ENCODE measurements at places on chromosomes 12 and 14. TPM values are rescaled to one million over a fixed set of nuclear protein-coding genes. Genes with fewer than 3 reads are reported as not detected.

Gene PITPNM2
- total RNA-seq: 12.9 TPM

Gene GPRC5D
- not detected for total RNA-seq

Gene CELA1
- 0.16 TPM for total RNA-seq

Gene POTEG
- not detected for total RNA-seq

Gene DAO
- total RNA-seq: not detected

Gene TAS2R30
- total RNA-seq: 3.8 TPM

Gene PIANP
- total RNA-seq: not detected

Gene TSPAN11
- not detected for total RNA-seq

Gene BHLHE41
- total RNA-seq: not detected

Gene CD69
- 86.5 TPM for total RNA-seq

Gene VWF
- total RNA-seq: 0.02 TPM

Gene CEBPE
- not detected for total RNA-seq

Gene KRT2
- 0.09 TPM for total RNA-seq

Gene BCL2L2
- total RNA-seq: 8.5 TPM

Gene DNAJC22
- total RNA-seq: 0.11 TPM

Gene SLC10A1
- not detected for total RNA-seq

Gene KCNK13
- total RNA-seq: 0.09 TPM

Gene FBXL14
- 22.2 TPM for total RNA-seq

Gene KCNJ8
- total RNA-seq: not detected

Gene GLT8D2
- 0.16 TPM for total RNA-seq

Gene CYP46A1
- 0.07 TPM for total RNA-seq

Gene RPGRIP1
- not detected for total RNA-seq

Gene LRCOL1
- total RNA-seq: not detected

Gene KLRG1
- 3.5 TPM for total RNA-seq

Gene NID2
- total RNA-seq: 0.82 TPM

Gene TAS2R46
- total RNA-seq: 1.9 TPM

Gene PLEK2
- total RNA-seq: 0.18 TPM

Gene GLRX5
- total RNA-seq: 37.3 TPM

Gene CLEC2A
- not detected for total RNA-seq

Gene EFS
- total RNA-seq: not detected

Gene KRT82
- total RNA-seq: not detected

Gene RTN1
- not detected for total RNA-seq

Gene RNF41
- total RNA-seq: 32.7 TPM

Gene FAM186B
- not detected for total RNA-seq

Gene LRRC10
- not detected for total RNA-seq

Gene KANSL2
- 42.0 TPM for total RNA-seq

Gene CLEC9A
- not detected for total RNA-seq

Gene SLCO1C1
- not detected for total RNA-seq

Gene CLEC6A
- total RNA-seq: not detected

Gene SPTB
- total RNA-seq: 0.07 TPM

Gene TMEM30B
- total RNA-seq: 0.25 TPM

Gene ETFBKMT
- 1.0 TPM for total RNA-seq

Data from T-helper 2 cell treated with Interferon-gamma antibody and Interleukin-4, amounts not matched to agents 100 ng/mL and 5 ng/mL, for 36 hours (primary cell).